ENCODE measurements at places on chromosomes 2 and 18. TPM values are rescaled to one million over a fixed set of nuclear protein-coding genes. Genes with fewer than 3 reads are reported as not detected.
A peak's percentile ranks its signal among the peaks of the same experiment; 100 is the strongest.

GRCh38 chr2:226420646-226421045, 379.0 kb downstream of the IRS1 start:
- peaks cover 22% of the 10 kb centered on the region for H3K4me1 ChIP-seq
- no peak overlapping the region for H3K27ac ChIP-seq
- H3K4me3 ChIP-seq, result no peak overlapping the region
- no peaks in the 10 kb centered on the region for H3K36me3 ChIP-seq

DNA sequence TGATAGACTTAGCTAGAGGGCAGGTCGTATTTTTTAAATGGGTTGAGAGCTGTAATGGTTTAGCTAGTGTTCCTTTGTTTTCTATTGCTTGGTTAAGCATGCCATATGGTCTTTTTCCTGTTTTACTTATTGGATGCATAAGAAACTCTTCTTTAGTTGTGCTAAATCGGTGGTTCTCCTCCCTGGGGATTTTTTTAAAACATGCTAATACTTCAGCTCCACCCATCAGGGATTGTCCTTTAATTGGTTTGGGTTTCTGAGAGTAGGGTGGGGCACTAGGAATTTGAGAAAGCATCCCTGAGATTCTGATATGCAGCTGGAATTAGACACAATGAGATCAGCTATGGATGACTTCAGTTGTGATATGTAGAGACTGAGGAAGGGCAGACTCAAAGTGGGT, 497.2 kb downstream of the THSD7B start:
- no peak for DNase-seq
- H3K4me1 ChIP-seq, result no peaks in the 10 kb centered on the region
- H3K36me3 ChIP-seq, result no peaks in the 10 kb centered on the region
- no peak overlapping the region for H3K4me3 ChIP-seq
- no peaks in the 10 kb centered on the region for H3K27me3 ChIP-seq

- H3K27me3 ChIP-seq, result peaks cover 15% of the 10 kb centered on the region
- no peak overlapping the region for H3K4me3 ChIP-seq
- H3K36me3 ChIP-seq, result no peaks in the 10 kb centered on the region
- H3K27ac ChIP-seq, result no peak overlapping the region
Measured at GRCh38 chr2:46656640-46657039, 177.3 kb downstream of the TMEM247 start.

DNA sequence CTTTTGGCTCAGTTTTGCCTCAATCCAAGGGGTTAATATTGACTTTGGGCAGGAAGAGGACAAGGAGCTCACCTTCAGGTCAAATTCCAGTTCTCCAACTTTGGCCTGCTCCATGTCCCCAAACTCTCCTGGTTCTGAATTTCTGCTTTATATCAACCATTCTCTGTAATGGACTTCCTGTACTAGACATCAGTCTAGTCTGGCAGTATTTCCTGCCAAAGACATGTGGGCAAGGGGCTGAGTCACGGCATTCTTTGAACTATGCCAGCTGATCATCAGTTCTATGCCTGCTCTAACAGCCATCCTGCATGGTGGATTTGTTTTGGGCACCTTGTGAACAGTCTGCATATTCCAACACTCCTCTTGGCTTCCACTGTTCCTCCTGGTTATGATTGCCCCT, 199.4 kb downstream of the ZEB2 start:
- no peaks in the 10 kb centered on the region for H3K27me3 ChIP-seq
- H3K4me1 ChIP-seq, result peaks cover 51% of the 10 kb centered on the region
- peak overlapping the region; percentile 63 for H3K4me3 ChIP-seq
- H3K27ac ChIP-seq, result peak overlapping the region; percentile 70
- DNase-seq, result peak; percentile 59

DNA sequence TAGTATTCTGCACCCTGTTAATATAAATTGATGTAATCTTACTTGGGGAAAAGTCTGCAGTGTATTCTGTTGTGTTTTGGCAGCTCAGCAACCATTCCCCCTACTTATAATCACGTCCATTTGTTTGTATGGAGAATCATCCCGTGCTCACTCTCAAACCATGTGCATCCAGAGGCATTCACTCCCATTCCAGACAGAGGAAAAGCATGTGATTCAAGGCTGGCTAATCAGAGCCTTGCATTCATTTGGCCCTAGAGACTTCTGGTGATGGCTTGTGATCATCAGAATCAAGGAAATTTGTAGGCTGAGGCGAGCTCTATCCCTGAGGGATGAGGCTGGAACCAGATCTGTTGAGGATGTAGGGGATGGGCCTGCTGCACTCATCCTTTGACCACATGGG, 5.1 kb upstream of the WIPF1 start:
- peak overlapping the region; percentile 17 for H3K4me3 ChIP-seq
- peaks cover 95% of the 10 kb centered on the region for H3K4me1 ChIP-seq
- no peak for DNase-seq

- H3K4me3 ChIP-seq, result no peak overlapping the region
- no peaks in the 10 kb centered on the region for H3K4me1 ChIP-seq
- no peaks in the 10 kb centered on the region for H3K36me3 ChIP-seq
- no peaks in the 10 kb centered on the region for H3K27me3 ChIP-seq
- no peak overlapping the region for H3K27ac ChIP-seq
Measured at GRCh38 chr2:216554286-216554685, 55.6 kb downstream of the RPL37A start.

DNA sequence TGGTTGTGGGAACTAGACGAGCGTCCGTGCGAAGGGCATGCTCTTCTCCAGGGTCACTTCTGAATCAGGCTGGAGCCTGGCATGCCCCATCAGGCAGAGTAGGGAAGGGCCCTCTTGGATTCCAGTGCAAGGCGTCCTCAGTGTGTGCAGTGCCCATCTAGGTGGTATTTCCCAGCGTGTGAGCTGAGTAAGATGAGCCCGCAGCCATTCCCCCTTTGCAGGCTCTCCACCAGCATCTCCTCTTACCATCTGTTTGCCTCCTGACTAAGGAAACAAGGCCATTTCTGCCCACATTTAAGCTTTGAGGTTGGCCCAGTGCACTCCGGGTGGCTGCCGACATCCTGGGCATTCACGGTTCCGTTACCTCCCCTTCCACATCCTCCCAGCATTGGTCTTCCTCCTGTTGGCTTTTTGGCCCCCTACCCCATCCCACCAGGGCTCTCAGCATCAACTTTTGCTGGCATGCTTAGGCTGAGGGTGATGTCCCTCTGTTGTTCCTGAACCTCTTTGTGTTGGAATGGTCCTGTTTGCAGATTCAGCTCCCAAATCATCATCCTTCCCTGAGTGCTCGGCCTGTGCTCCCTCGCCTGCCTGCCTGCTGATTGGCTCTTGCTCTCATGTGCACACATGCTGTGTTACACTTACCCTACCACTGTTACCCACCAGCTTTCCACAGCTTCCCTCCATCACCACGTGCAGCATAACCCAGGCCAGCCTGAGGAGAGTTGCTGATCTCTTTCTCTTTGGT, 11.8 kb downstream of the CEP68 start:
- H3K27me3 ChIP-seq, result no peaks in the 10 kb centered on the region
- H3K36me3 ChIP-seq, result no peaks in the 10 kb centered on the region
- no peak for DNase-seq
- H3K27ac ChIP-seq, result peak overlapping the region; percentile 12
- H3K4me3 ChIP-seq, result peak overlapping the region; percentile 8

DNA sequence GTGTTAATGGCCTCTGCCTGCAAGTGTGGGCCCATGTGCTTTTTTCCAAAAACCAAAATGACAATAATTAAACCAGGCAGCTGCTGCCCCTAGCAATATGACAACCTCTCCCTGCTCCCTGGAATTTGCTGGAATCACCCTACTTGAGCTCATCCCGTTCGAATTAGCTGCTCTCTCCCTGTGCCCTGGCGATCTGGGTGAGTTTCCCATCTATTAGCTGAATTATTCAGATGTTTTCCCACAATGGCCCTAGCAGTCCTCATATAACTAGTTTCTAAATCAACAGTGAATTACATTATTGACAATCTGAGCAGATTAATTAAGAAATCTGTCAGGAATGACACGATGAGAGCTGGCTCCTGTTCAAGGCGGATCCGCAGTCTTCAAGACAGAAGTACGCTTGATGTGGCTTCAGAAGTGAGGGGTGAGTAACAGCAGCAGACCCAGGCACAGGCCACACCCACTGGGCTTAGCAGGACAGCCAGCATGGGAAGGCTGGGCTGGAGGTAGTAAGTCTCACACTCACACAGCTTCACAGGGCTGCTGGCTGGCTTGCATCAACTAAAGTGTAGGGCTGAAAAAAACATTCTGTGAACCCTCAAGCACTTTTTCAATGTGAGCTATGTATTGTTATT, 366.2 kb upstream of the ID2 start:
- H3K27me3 ChIP-seq, result peaks cover 37% of the 10 kb centered on the region
- no peak for DNase-seq
- H3K36me3 ChIP-seq, result no peaks in the 10 kb centered on the region

The ABCB11 gene
- total RNA-seq, result not detected

GRCh38 chr2:30786923-30787685, 20.1 kb downstream of the CAPN13 start:
- no peaks in the 10 kb centered on the region for H3K36me3 ChIP-seq
- peaks cover 6% of the 10 kb centered on the region for H3K27me3 ChIP-seq
- no peak for DNase-seq

DNA sequence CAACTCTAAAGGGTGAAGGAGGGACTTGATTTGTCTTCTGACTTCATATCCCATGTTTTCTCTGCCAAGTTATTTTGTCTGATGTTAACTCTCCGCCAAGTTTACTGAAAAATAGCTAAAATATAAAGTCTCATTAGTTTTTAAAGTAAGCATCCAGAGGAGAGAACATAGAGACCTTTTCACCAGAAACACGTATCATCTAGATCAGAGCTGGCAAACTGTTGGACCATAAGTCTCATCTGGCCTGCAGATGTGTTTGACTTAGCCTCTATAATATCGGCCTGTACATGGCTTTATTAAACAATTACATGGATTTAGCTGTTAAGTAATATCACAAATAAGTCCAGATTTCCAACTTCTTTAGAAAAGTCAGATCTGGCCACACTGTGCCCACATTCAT, 182.6 kb downstream of the PLCL1 start:
- peaks cover 4% of the 10 kb centered on the region for H3K4me1 ChIP-seq
- no peaks in the 10 kb centered on the region for H3K27me3 ChIP-seq
- peaks cover 6% of the 10 kb centered on the region for H3K36me3 ChIP-seq
- H3K4me3 ChIP-seq, result no peak overlapping the region
- H3K27ac ChIP-seq, result no peak overlapping the region

DNA sequence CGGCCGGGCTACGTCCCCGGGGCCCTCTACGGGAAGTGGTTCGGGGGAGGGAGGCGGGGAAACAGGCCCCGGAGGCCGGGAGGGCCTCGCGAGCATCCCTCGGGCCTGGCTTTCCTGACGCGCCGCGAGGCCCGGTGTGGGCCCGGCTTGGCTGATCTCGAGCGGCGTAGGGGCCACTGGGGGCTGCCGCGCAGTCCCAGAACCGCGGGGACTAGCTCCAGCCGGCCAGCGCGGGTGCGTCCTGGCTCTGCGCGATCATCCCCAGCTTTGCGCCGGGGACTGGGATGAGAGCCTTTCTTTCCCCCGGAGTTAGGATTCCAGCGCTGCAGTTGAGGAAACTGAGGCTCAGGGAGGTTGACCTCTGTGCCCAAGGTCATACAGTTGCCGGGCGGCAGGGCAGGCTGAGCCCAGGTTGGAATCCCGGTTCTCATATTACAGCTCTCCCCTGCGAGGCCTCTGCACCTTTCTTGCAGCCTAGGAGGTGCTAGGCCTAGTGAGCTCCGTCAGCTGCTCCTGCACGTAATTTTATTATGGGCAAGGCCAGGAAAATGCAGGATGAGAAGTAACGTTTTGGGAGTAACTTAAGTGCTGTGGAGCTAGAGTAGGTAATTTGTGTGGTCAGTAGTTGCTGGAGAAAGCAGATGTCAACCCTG, 501 bp downstream of the LPIN1 start:
- no peaks in the 10 kb centered on the region for H3K27me3 ChIP-seq
- DNase-seq, result no peak
- H3K27ac ChIP-seq, result peak overlapping the region; percentile 85
- H3K4me3 ChIP-seq, result peak overlapping the region; percentile 93
- peaks cover 82% of the 10 kb centered on the region for H3K4me1 ChIP-seq
- no peaks in the 10 kb centered on the region for H3K36me3 ChIP-seq

The SEPTIN10 gene
- total RNA-seq, result 1.5 TPM

The IL1R1 gene
- total RNA-seq, result 14.5 TPM

The REEP1 gene
- total RNA-seq, result 0.38 TPM

DNA sequence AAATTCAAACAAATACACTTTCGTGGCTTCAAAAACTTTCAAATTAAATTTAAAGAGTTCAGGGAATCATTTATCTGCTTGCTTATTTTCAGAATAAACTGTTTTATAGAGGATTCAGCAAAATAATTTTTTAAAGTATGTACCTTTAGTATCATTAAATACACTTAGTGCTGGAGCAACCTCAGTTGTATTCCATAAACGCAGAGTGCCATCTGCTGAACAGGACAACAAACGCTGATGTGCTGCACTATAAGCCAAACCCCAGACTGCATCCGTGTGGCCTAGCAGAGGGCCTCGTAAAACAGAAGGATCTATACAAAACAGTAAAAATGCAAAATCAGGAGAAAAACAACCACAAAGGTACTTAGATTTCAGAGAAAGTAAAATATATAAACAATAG, 108.6 kb downstream of the STRN start:
- H3K4me1 ChIP-seq, result peaks cover 20% of the 10 kb centered on the region
- DNase-seq, result no peak
- H3K4me3 ChIP-seq, result no peak overlapping the region

The SERPINB12 gene
- total RNA-seq, result not detected

The FOSL2 gene
- 176 TPM for total RNA-seq

GRCh38 chr2:170782673-170783072, 12.5 kb downstream of the ERICH2 start:
- no peak overlapping the region for H3K27ac ChIP-seq
- no peak overlapping the region for H3K4me3 ChIP-seq
- H3K36me3 ChIP-seq, result no peaks in the 10 kb centered on the region
- peaks cover 19% of the 10 kb centered on the region for H3K27me3 ChIP-seq
- no peak for DNase-seq

- H3K36me3 ChIP-seq, result no peaks in the 10 kb centered on the region
- no peak overlapping the region for H3K4me3 ChIP-seq
- no peaks in the 10 kb centered on the region for H3K27me3 ChIP-seq
Measured at GRCh38 chr2:121017396-121017795, 267.6 kb downstream of the TFCP2L1 start.

The SMAD4 gene
- 97.0 TPM for total RNA-seq

GRCh38 chr2:201886504-201886903, 80.2 kb downstream of the CDK15 start:
- DNase-seq, result no peak
- no peak overlapping the region for H3K27ac ChIP-seq
- H3K4me3 ChIP-seq, result no peak overlapping the region
- H3K27me3 ChIP-seq, result peaks cover 51% of the 10 kb centered on the region
- H3K36me3 ChIP-seq, result no peaks in the 10 kb centered on the region
- H3K4me1 ChIP-seq, result peaks cover 9% of the 10 kb centered on the region

- no peak overlapping the region for H3K4me3 ChIP-seq
- no peak overlapping the region for H3K27ac ChIP-seq
- H3K4me1 ChIP-seq, result no peaks in the 10 kb centered on the region
- H3K36me3 ChIP-seq, result no peaks in the 10 kb centered on the region
- no peaks in the 10 kb centered on the region for H3K27me3 ChIP-seq
- DNase-seq, result no peak
Measured at GRCh38 chr2:71614976-71615766, 161.8 kb downstream of the DYSF start.

Measured in activated T-cell treated with anti-CD3 and anti-CD28 coated beads, Interleukin-2, amount 50 U/mL, for 72 hours (primary cell).